Activated naive CD4-positive, alpha-beta T cell treated with anti-CD3 and anti-CD28 coated beads, Interleukin-2, amount 50 U/mL, for 72 hours (primary cell): ENCODE measurements at places on chromosomes 2 and 18.

DNA sequence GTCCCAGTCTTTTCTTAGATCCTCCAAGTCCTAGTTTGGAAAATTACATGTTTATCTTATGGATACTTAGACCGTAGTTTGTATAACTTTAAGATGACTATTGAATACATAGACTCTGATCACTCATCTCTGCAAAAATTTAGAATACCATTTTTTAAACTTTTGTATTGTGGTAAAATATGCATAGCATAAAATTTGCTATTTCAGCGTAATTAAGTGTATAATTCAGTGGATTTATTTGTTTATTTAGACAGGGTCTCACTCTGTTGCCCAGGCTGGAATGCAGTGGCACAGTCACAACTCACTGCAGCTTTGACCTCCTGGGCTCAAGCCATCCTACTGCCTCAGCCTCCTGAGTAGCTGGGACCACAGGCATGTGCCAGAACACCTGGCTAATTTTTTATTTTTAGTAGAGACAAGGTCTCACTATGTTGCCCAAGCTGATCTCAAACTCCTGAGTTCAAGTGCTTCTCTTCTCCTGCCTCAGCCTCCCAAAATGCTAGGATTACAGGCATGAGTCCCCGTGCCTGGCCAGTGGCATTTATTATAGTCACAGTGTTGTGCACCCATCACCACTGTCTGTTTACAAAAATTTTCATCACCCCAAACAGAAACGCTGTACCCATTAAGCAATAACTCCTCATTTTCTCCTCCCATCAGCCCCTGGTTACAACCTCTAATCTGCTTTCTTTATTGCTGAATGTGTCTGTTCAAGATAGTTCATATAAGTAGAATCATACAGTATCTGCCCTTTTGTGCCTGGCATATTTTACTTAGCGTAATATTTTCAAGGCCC lies 90.0 kb downstream of the MAP3K20 start:
- DNase-seq = no peak

DNA sequence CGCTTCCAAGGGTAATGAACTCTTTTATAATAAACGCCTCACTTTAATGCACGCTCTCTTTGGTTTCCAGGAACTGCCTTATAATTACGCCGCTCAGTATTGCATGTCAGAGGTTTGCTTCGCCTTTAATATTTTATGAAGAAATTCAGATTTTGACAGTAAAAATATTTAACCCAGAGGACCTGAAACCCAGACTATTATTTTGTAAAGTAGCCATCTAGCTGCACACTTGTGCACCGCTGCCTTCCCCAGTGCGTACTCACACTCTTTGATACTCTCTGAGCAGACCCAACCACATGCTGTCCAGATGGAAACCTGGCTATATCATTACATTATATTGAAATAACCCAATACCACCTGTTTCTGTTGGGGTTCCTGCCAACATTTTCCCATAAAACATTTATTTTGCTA lies 270.1 kb downstream of the C1D start:
- DNase-seq = no peak

GRCh38 chr2:205495819-205496218 lies 186.5 kb upstream of the NRP2 start:
- no peak for DNase-seq

- DNase-seq = no peak
Observed at GRCh38 chr2:60469536-60470317, 83.7 kb downstream of the BCL11A start.

GRCh38 chr18:9951022-9951859 lies 37.4 kb downstream of the VAPA start:
- DNase-seq = no peak

GRCh38 chr2:188243381-188243780 lies 48.3 kb upstream of the GULP1 start:
- no peak for DNase-seq

DNA sequence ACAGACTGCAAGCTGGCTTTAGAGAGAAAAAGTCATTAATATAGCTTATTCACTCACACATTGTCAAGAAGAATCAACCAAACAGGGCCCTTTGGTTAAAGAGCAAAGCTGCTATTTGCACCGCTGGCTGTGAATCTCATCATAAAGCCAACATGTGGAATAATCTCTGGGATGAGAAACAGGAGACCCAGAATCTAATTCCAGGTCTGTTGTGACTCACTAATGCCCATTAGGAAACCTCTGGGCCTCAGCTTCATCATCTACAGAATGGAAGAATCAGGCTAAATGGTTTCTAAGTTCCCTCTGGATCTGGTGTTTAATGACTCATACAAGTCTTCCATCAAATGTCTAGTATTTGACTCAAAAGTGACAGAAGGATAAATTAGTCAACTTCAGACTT lies 591.7 kb upstream of the DDX18 start:
- DNase-seq = no peak
